ENCODE measurements at places on chromosomes 4 and X.

- no peak for DNase-seq
Measured at GRCh38 chr4:112296949-112297880, at the start of gene ALPK1. Gene ALPK1 (plus strand): TSS chr4:112297369.

- no peak for DNase-seq
Measured at GRCh38 chr4:152220201-152220666, 315.7 kb downstream of the FBXW7 start.

DNA sequence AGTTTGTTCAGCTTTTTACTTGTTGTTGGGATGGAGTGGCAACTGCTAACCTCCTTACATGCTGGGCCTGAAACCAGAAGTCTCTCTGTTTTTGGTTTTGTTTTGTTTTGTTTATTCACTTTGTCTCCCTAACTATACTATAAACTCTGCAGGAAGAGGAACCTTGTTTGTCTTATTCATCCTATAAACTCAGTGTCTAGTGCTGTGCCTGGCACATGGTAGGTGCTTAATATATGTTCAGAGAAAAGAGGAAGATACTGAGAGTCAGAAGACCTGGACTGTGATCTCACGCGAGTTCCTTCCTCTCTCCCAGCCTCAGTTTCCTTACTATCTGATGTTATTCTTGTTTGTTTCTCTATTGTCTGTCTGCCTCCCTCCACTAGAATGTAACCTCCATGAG lies 71.3 kb downstream of the PRPS1 start:
- DNase-seq, result peak; percentile 13

GRCh38 chrX:25016361-25016671 lies 551 bp upstream of the ARX start:
- peak; percentile 73 for DNase-seq

- DNase-seq, result no peak
Measured at GRCh38 chr4:65336465-65336864, 333.8 kb downstream of the EPHA5 start.

- no peak for DNase-seq
Measured at GRCh38 chrX:35380808-35381700, 417.1 kb upstream of the MAGEB16 start.

DNA sequence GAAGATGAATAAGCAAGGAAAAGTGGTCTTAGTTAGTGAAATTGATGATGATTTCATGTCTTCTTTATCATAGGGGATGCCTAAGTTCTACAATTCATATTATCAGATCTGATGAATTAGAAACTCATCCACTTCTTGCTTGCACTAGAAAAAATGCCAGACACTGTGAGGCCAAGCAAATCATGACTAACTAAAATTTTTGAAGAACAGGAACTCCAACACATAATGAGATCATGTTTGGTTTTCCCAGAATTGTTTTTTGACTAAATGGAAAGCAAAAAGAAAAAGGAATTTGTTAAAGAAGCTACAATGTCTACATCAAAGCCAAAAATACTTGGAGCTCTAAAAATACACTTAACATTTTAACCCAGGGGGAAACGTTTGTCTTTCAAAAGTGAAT lies 120.4 kb downstream of the ARSF start:
- DNase-seq, result no peak

GRCh38 chr4:41197996-41198395 lies 16.3 kb downstream of the APBB2 start:
- DNase-seq, result no peak

GRCh38 chr4:87559090-87559837 lies 30.1 kb upstream of the SPARCL1 start:
- DNase-seq, result peak; percentile 57

DNA sequence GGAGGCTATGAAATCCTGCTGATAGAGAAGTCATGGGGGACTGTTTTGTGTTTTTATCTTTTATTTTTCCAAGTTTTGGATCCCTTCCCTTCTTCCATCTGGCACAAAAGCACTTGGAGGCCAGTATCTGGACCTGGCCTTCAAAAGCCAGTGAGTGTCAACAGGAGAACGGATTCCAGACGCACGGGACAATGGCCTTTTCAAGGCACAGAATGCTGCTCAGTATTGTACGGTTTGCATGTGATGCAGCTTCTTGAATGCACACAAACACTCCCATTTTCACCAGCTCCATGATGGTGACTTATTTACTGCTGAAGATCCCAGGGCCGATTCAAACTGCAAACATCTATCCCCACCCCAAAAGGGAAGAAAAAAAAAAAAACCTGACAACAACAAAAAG lies 145.4 kb downstream of the CPEB2 start:
- DNase-seq, result no peak

- DNase-seq, result no peak
Measured at GRCh38 chr4:88255111-88255510, 29.2 kb downstream of the PPM1K start.

DNA sequence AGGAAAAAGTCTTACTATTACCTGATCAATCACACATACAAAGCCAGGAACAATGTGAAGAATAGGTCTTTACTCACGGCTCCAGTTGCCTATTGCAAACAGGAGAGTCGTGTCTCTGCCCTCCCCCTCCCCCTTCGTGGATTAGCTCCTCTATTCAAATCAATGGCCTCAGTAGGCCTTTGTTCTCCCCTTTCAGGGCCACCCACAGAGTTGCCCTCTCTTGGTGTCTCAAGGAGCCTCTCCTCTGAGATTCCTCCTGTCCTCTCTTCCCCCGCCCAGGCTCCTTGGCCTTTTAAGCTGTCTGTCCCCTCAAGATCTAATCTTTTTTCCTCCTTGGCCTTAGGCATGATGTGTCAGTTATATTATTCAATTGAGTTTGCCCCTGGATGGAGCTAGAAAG lies 107.2 kb upstream of the NALF2 start:
- peak; percentile 74 for DNase-seq

- DNase-seq, result no peak
Measured at GRCh38 chrX:149540621-149541520, at the start of gene EOLA1. Gene EOLA1 (plus strand): TSS chrX:149541012. CDS start chrX:149545631, 4,619 bp downstream.

DNA sequence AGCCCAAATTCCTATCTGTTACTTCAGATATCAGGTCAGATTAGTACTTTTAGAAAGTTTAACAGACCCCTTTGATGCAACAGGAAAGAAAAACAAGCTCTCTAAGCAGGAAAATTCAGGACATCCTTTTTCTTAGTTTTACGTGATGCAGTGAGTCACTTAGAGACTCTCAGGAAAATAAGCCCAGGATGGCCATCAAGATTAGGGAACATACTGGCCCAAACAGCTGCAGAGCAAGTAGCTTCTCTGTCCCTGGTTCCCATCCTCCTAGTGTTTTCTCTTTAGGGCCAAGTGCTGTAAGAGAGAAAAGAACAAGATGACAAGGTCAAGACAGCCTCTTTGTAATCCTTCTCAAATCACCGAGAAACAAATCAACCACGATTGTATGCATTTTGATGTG lies 219.1 kb downstream of the ZNF674 start:
- DNase-seq, result no peak

- no peak for DNase-seq
Measured at GRCh38 chr4:56181140-56181953, 205.9 kb downstream of the AASDH start.

- no peak for DNase-seq
Measured at GRCh38 chrX:9392445-9392844, 72.4 kb upstream of the TBL1X start.

GRCh38 chrX:69232945-69233344 lies 67.7 kb upstream of the PJA1 start:
- DNase-seq, result no peak

DNA sequence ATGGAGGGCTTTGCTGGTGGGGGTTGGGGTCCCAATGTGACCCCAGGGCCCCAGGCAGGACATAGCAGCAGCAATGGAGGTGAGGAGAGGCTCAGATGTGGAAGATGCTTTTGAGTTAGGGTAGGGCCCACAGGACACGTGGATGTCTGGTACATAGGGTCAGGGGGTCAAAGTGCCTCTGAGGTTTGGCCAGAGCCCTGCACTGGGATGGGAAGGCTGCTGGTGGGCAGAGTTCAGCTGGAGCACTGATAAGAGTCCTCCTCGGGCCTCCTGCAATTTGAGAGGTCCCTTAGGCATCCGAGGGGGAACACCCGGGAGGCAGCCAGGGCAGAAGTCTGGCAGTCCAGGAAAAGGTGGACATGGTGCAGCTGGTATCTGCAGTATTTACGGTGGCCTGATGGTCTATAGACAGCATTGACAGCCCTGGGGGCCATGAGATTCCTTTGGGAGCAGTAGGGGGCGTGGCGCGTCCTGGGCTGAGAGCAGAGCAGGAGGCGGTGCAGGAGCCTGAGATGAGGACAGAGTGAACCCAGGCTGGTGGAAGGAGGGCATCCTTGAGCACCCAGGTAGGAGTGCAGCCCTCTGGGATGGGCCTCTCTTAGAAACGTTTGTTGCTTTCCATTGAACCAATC lies 22.6 kb downstream of the CCNQ start:
- no peak for DNase-seq

DNA sequence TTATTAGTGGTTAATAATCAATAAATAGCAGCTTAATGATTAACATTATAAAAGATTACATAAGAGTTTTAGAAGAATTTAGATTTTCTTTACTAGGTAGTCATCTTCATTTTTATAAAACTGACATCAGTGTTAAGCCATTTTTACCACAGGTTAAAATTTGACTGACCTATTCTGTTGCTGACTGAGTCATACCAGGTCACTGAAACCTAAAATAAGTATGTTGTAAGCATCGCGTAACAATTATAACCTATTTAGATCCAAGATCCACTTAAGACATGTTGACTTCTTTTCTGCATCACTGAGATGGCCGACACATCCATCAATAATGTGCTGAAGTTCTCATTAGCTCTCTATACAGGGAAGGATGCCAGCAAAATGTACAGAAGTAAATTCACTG lies 36.7 kb downstream of the ARX start:
- DNase-seq, result no peak

DNA sequence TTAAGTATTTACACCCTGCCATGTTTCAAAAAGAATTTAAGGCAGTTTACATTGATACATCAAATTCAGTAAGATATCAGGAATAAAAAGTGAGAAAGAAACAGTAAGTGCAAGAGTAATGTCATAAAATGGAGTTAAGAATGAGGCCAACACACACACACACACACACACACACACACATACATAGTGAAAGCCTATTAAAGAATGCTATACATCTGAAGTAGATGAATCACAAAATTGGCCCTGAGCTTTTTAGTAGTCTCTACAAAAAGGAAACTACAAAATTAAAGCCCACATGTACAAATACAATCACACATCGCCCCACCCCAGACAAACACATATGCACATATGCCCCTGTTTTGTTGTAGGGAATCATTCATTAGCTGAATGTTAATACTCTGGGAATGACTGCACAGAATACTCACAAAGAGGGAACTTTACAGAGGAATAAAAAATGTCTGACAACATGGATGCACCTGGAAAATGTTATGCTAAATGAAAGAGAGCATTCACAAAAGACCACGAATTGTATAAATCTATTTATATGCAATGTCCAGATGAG lies 428.8 kb downstream of the IL15 start:
- DNase-seq, result no peak

DNA sequence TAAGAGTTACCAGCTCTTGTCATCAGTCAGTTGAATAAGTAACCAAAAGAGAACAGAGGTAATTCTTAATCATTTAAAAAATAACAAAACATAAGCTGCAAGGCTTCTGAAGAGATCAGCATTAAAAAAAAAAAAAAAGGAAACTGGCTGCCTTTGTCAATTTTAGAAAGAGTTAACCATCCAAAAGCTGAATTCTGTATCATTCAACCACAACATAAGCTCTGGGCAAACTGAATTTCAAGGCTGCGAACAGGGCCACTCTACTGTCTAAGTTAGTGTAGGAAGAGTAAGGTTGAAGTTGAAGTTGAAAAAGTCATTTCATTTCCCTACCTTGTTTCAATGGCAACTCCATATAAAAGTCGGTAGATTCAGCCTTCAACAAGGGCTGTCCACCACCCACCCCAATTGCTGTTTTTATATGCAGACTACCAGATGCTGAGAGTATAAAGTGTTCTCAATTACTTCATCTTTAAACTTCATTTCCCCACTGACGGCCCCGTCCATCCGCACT lies 1.1 kb upstream of the LIN54 start:
- no peak for DNase-seq

DNA sequence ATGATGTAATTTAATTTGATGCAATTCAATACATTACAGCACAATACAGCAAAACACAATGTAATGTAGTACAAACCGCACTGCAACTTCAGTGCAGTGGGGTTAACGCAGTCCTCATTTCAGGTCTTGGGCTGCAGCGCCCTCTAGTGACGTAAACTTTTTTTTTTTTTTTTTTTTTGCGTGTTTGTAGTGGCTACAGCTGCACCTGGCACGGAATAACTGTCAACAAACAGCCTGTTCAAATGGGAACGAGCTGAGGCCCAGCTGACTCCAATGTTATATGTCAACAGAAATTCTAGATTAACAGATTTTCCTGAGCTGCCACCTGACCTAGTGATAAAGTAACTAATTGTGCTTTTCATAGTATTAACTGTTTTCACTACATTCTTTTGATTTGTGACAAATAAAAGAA lies 33.5 kb upstream of the RASSF6 start:
- no peak for DNase-seq

Measured in endodermal cell (in vitro differentiated cells).